Activated CD4-positive, CD25-positive, alpha-beta regulatory T cell treated with anti-CD3 and anti-CD28 coated beads, Interleukin-2, amount 50 U/mL, for 72 hours (primary cell): ENCODE measurements at places on chromosomes 11 and 22.

GRCh38 chr11:18259259-18259658, 6.8 kb upstream of the SAA1 start:
- no peak for DNase-seq

DNA sequence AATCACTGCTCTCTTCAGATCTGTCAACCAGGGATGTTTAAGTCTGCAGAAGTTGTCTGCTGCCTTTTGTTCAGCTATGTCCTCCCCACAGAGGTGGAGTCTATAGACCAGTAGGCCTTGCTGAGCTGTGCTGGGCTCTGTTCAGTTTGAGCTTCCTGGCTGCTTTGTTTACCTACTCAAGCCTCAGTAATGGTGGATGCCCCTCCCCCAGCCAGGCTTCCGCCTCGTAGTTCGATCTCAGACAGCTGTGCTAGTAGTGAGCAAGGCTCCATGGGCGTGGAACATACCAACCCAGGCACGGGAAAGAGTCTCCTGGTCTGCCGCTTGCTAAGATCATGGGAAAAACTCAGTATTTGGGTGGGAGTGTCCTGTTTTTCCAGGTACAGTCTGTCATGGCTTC, 27.6 kb upstream of the CASP12 start:
- no peak for DNase-seq

GRCh38 chr11:19774817-19775580, 62.4 kb downstream of the NAV2 start:
- no peak for DNase-seq

- no peak for DNase-seq
Measured at GRCh38 chr11:15981292-15981691, 375.1 kb downstream of the SOX6 start.

GRCh38 chr11:74570266-74571061, 21.9 kb upstream of the POLD3 start:
- no peak for DNase-seq

DNA sequence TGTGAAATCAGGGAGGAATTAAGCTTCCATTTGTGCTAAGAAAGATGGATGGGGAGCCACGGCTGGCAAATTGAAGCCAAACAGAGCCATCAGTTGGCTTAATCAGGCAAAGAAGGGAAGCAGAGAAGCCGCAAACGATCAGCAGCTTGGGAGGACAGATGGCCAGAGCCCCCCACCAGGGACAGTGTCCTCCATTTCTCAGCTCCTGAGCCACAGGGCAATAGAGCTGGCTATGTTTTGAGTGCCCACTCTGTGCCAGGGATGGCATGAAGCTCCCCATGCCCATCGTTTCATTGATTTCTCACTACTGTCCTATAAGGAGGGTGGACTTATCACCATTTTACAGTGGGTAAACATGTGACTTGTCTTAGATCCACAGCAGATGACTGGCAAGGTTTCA, 126.3 kb upstream of the ASPHD2 start:
- DNase-seq, result no peak

GRCh38 chr11:128580612-128581011, 6.7 kb downstream of the ETS1 start:
- DNase-seq, result no peak

DNA sequence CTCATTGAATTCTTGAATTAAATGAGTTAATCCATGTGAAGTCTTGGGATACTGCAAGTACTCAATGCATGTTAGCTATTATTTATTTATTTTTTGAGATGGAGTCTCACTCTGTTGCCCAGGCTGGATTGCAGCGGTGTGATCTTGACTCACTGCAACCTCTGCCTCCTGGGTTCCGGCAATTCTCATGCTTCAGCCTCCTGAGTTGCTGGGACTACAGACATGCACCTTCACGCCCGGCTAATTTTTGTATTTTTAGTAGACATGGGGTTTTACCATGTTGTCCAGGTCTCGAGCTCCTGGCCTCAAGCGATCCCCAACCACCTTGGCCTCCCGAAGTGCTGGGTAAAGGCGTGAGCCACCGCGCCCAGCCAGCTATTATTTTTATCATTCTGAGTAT, 9.4 kb downstream of the MMP7 start:
- DNase-seq, result no peak

- DNase-seq, result no peak
Measured at GRCh38 chr11:26142891-26143290, 189.0 kb upstream of the ANO3 start.

- no peak for DNase-seq
Measured at GRCh38 chr11:47552056-47552565, 821 bp downstream of the CELF1 start.

DNA sequence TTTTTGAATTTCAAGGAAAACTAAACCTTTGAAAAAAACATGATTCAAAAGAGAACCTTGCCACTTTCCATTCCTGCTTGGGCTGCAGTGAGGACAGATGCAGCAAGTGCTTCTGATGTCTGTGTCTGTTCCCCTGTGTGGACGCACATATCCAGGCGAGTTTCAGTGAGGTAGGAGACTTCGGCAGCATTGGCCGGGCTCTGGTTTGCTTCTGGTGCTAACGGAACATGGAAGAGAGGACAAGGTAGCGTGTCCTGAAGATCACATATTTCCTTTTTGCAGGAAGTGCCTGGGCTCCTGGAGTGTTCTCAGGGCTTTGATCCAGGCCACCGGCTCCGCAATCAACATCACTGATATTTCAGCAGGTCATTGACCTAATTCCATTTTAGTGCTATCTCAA, 33.1 kb upstream of the IGLL5 start:
- no peak for DNase-seq

GRCh38 chr11:57974848-57975601, 48.7 kb upstream of the OR9Q1 start:
- DNase-seq, result no peak

GRCh38 chr11:50192743-50193142, 160.1 kb downstream of the OR4C45 start:
- no peak for DNase-seq

DNA sequence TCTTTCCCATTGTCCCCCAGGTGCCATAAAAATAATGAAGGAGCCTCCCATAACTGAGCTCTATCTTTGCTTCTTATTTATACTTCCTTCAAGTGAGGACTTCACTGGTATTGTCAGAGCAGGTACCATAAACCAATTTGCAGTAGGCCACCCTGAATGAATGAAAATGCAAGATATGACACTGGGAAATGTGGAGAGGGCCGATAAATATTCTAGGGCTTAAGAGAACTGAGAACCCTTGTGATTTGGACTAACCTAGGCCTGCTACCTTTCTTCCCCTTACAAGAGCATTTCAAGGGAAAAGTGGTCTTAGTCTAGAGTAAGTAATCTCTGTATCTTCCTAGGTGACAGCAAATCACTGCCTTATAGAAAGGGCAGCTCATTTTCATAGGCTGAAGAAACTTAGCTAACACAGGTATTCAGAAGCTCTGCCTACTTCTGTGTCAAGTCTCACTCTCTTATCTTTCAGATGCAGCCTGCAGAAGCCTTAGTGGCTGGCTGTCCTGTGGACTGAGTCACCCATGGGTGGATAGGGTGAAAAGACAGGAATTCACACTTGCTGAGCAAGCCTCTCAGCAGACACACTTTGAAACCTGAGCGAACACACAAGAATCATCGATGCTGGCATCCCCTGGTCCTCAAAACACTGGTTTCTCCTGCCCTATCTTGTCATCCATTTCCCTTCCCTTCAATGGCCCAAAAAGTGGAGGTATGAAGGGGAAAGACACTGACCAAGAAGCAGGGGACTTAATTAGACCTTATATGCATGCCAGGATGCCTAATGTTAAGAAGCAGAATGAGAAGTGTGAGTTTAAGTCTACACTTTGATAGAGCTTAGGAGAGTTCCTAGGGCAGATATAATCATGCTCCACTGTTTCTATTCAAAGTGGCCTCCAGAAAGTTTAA, 15.2 kb downstream of the NRIP3 start:
- no peak for DNase-seq

GRCh38 chr11:67293090-67293489, 4.0 kb downstream of the ANKRD13D start:
- DNase-seq, result no peak

- no peak for DNase-seq
Measured at GRCh38 chr22:49352361-49353169, 475.1 kb downstream of the BRD1 start.

- no peak for DNase-seq
Measured at GRCh38 chr11:73384872-73385689, 8.9 kb downstream of the RELT start.

DNA sequence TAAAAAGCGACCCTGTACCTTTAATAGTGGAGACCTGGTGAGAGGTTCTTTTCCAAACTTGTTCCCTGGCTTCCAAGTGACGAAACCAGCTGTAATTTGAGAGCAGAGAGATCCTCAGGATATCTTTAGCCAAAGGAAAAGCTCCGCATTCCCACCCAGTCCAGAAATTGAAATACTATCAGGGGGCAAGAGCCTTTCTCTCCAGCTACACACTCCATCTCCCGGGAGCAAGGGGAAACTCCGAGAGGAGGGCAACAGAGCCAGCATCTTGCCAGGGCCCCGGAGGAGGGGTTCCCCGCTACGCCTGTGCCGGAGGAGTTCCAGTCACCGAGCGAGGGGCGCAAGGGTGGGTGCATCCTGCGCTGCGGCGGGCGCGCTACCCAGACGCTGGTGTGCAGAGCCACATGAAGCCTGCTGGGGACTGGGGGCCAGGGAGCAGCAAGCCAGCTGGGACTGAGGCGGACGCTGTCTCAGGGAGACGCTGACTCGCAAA, at the start of gene FIBIN:
Gene FIBIN (plus strand): TSS at position 148 of the 493 bp plus-strand sequence. CDS start 415 bp downstream, outside the sequence.
- DNase-seq, result no peak

GRCh38 chr22:46362203-46362933, 26.9 kb downstream of the TRMU start:
- no peak for DNase-seq
